SJSA1 (cell line): ENCODE measurements at places on chromosomes 12 and 14.
A peak's percentile ranks its signal among the peaks of the same experiment; 100 is the strongest.

DNA sequence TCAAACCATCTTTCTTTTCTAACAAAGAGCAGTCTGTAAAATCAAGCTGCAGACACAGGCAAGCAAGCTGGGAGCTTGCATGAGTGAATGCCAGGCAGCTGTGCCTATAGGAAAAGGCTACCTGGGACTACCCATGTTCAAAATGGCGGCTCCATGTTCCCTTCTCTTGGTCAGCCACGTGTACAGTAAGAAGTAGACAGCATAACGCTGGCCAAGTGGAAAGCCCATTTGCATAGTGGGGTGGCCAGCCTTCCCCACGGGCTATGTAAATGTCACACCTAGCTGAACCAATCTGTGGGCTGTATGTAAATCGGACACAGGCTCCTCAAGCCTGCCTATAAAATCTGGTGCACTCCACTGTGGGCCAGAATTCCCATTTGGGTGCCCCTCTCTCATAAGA is 117.1 kb downstream of the SYT10 start:
- DNase-seq: no peak

- DNase-seq: peak; percentile 61
Observed at GRCh38 chr12:52307836-52308805, 13.1 kb downstream of the KRT83 start.

DNA sequence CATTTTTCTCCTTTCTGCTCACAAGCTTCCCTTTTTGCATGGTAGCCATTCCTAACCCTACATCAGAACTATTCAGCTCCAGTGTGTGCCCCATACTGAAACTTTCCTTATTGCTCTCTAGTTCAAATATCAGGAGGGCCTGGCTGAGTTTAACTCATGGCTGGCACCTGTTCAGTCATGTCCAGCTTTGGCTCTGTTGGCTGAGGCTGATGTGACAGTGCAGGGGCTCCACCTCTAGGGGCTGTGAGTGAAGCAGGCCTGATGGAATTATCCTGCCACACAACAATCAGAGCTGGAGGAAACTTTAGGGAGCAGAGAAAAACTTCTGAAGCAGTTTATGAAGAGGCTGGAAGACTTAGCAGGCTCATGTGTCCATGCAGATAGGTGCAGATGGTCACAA is 8.5 kb downstream of the COQ6 start:
- DNase-seq: no peak

- no peak for DNase-seq
Observed at GRCh38 chr12:120831648-120832267, 72.4 kb downstream of the SPPL3 start.

- DNase-seq: peak; percentile 71
Observed at GRCh38 chr12:48163150-48163747, 5.9 kb upstream of the ASB8 start.

DNA sequence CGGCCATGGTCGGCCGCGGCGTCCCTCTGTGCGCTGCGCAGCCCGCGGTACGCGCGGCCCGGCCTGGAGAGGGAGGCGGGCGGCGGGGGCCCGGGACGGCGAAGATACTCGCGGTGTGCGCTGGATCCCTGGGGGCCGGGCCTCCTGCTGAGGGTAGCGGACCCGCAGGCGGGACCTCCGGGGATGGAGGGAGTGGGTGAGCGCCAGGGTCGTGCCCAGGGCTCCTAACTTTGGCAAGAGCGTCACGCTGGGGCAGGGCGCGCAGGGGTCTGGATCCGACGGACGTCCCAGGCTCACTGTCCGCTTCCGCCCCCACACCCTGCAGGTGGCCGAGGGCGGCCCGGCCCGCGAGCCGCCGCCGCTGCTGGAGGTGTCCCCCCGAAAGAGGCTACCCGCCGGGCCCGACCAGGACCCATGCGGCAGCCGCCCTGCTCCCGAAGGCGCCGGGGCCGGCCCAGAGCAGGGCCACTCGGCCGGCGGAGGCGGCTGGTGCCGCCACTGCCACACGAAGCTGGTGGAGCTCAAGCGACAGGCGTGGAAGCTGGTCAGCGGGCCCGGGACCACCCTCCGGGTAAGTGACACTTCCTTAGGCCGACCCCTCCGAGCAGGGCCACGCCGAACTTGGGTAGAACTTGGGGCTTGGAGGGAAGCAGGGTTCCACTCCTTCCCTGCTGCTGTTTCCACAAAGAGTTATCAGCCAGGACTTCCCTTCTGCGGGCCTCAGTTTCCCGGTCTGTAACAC is 502 bp downstream of the KIF26A start:
- DNase-seq: no peak

GRCh38 chr12:41190338-41190737 is 2.2 kb downstream of the PDZRN4 start:
- DNase-seq: peak; percentile 14
